Activated naive CD4-positive, alpha-beta T cell treated with anti-CD3 and anti-CD28 coated beads, Interleukin-2, amount 10 ng/mL, durations not matched to agents 7 days and 5 days (primary cell): ENCODE measurements at places on chromosomes 13 and 19.

GRCh38 chr13:43389983-43390382 lies 366.6 kb downstream of the DNAJC15 start:
- no peak for DNase-seq
- H3K4me1 ChIP-seq = no peaks in the 10 kb centered on the region
- no peak overlapping the region for H3K4me3 ChIP-seq
- no peaks in the 10 kb centered on the region for H3K36me3 ChIP-seq
- H3K27me3 ChIP-seq = peaks cover 4% of the 10 kb centered on the region
- no peak overlapping the region for H3K27ac ChIP-seq

DNA sequence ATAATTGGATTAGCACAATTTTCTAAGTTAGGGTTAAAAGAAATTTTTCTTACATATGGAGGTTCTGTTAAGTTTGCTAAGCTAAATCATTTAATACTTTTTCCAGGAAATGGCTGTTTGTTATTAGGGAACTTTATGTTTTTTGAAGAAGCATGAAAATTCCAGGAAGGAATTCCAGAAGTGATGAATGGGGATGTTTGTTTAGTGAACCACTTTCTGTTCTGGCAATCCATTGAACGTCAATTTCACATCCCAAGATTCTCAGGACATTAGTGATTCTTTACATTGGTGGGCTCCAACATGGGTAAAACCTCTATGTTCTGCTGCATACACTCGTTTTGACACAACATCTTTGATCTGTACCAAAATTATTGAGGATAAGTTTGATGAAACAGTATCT lies 534.4 kb downstream of the IRS2 start:
- no peak overlapping the region for H3K4me3 ChIP-seq
- DNase-seq = no peak

GRCh38 chr19:2982561-2982960 lies 5.2 kb downstream of the TLE6 start:
- H3K36me3 ChIP-seq = no peaks in the 10 kb centered on the region
- peaks cover 5% of the 10 kb centered on the region for H3K4me1 ChIP-seq
- H3K4me3 ChIP-seq = no peak overlapping the region
- no peak overlapping the region for H3K27ac ChIP-seq
- peaks cover 60% of the 10 kb centered on the region for H3K27me3 ChIP-seq

DNA sequence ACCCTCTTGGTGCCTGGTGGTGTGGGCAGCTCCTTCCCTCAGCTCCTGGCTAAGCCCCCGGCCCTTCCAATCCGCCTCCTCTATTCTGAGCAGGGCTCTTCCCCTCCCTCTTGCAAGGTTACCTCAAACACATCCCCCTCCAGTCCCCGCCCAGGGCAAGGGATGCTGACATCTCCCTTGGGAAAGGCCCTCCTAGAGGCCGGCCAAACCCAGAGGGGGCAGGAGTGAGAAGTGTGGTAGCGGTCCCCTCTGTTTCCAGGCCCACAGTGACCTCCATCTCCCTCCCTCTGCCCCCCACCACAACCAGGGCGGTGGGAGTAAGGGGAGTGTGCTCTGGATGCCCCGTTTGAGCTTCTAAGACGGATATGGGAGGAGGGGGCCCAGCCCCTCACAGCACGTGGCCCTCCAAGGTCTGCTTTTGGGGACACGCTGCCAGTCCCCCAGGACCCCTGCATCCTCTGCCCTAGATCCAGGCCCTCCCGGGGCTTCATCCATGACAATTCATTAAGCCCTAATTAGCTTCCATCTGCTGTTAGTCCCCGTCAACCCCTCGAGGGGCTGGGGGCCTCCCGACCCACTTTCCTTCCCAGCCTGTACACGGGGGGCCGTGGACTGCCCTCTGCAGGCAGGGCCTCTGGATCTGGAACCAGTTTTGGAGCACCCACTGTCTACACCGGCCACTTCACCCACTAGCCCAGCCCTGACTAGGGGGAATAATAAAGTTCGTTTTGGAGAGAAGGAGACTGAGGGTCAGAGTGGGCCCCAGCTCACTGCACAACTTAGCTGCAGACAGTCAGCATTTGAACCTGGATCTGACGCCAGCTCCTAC lies 2.3 kb downstream of the LINGO3 start:
- no peak overlapping the region for H3K27ac ChIP-seq
- no peak for DNase-seq
- peaks cover 97% of the 10 kb centered on the region for H3K27me3 ChIP-seq
- H3K36me3 ChIP-seq = no peaks in the 10 kb centered on the region
- no peak overlapping the region for H3K4me3 ChIP-seq

- no peak overlapping the region for H3K4me3 ChIP-seq
- H3K4me1 ChIP-seq = no peaks in the 10 kb centered on the region
- H3K27me3 ChIP-seq = no peaks in the 10 kb centered on the region
- no peak for DNase-seq
- H3K36me3 ChIP-seq = no peaks in the 10 kb centered on the region
- no peak overlapping the region for H3K27ac ChIP-seq
Observed at GRCh38 chr13:29159871-29160270, 339.7 kb downstream of the MTUS2 start.

DNA sequence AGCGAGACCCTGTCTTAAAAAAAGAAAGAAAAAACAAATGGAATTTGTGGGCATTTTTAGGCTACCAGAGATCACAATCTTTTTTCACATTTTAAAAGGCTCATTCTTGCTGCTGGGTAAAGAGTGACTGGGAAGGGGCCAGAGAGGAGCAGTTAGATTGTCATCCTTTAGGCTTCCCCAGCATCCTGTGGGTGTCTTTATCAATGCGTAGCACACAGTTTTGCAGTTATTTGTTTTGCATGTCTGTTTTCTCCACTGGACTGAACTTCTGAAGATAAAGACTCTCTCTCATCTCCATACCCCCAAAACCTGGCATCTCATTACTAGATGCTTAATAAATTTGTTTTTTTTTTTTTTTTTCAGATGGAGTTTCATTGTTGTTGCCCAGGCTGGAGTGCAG lies 2.1 kb upstream of the UTP14C start:
- H3K27me3 ChIP-seq = no peaks in the 10 kb centered on the region
- H3K4me3 ChIP-seq = no peak overlapping the region
- peaks cover 65% of the 10 kb centered on the region for H3K36me3 ChIP-seq
- H3K4me1 ChIP-seq = no peaks in the 10 kb centered on the region
- DNase-seq = no peak

DNA sequence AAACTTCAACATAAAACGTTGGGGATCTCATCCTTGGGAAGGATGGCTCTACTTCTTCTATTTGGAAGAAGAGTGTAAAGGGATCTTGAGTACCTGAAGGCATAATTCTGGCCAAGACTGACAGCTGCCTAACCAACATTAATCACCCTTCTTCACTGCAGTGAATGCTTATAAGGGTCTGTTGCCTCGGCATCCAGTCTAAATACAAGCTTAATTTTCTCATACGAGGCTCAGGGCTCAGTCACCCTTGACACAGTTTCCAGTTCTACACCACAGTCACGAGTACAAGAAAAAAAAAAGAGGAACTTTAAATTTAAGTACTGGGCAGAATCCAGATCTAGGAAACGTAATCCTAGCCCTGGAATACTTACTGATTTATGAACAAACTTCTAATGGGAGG lies 9.0 kb downstream of the FPR3 start:
- no peak overlapping the region for H3K4me3 ChIP-seq
- H3K27me3 ChIP-seq = no peaks in the 10 kb centered on the region
- no peak overlapping the region for H3K27ac ChIP-seq
- no peaks in the 10 kb centered on the region for H3K4me1 ChIP-seq
- no peaks in the 10 kb centered on the region for H3K36me3 ChIP-seq
